WTC11 (cell line): ENCODE measurements at places on chromosomes 3 and 15. TPM values are rescaled to one million over a fixed set of nuclear protein-coding genes. Genes with fewer than 3 reads are reported as not detected.

The PARP15 gene
- total RNA-seq, result 0.15 to 0.39 TPM (median 0.37 TPM) in 3 replicates

The SMC4 gene
- total RNA-seq, result 115 to 144 TPM (median 125 TPM) in 3 replicates

- DNase-seq, result no peak
Measured at GRCh38 chr3:155712008-155712407, 32.9 kb downstream of the PLCH1 start.

- DNase-seq, result no peak
Measured at GRCh38 chr3:104004956-104005355, 1361.8 kb upstream of the ALCAM start.

DNA sequence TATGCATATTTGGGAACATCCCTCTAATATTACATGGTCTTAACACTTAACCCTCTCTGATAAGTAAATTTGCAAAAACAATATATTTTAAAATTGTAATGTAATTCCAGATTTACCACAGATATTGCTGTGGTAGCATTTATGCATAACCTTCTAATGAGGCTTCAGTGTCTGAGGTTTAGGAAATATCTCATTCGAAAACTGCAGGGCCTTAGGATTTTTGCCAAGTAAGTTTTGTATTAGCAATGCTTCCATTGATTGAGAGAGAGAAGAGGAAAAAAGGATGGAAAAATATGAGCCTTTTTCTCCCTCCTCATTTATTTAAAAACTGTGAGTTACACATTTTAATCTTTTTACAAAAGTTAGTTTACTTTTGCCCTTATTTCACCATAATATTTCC lies 294.6 kb downstream of the EPHA3 start:
- DNase-seq, result no peak

- no peak for DNase-seq
Measured at GRCh38 chr3:64291345-64291744, 66.1 kb upstream of the PRICKLE2 start.

DNA sequence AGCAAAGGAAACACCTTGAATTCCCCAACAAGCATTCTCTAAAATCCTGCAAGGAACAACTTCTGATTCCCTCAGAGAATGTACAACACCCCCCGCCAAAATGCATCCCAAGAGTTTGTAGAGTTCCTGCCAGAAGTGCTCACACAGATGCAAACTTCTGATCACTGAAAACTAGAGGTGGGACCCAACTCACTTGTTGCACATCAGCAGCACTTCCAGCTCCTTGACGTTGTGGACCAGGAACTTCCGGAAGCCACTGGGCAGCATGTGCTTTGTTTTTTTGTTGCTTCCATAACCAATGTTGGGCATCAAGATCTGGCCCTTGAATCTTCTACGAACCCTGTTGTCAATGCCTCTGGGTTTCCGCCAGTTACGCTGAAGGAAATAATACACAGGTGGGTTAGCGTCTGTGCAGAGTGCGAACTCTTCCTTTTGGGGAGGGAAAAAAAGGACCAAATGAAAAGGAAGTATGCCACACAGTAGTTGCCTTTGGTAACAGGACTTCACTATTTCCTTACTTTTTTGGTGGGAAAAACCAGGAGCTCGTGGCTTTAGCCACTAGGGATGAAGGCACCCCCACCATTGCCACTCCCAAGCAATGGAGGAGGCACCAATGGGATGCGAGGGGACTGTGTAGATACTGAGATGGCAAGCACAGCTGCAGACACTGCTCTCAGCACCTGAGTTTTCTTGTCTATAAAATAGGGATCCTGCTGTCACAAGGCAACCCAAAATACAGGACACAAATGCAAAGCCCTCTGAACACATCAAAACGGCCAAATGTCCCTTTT lies 2.0 kb downstream of the RPL32 start:
- DNase-seq, result no peak

GRCh38 chr15:58217460-58217859 lies 79.3 kb downstream of the AQP9 start:
- no peak for DNase-seq
